ENCODE measurements at places on chromosomes 1 and 21. TPM values are rescaled to one million over a fixed set of nuclear protein-coding genes. Genes with fewer than 3 reads are reported as not detected.

Gene AKR7A3
- under 0.01 TPM for total RNA-seq

Gene POFUT2
- 18.8 TPM for total RNA-seq

Gene SPRR2D
- total RNA-seq: not detected

Gene OR2T29
- not detected for total RNA-seq

Gene MARK1
- not detected for total RNA-seq

Gene CLEC20A
- total RNA-seq: not detected

Gene PUM1
- 71.9 TPM for total RNA-seq

Gene KCNE1
- total RNA-seq: 0.90 TPM

Gene KCND3
- under 0.01 TPM for total RNA-seq

Gene AJAP1
- total RNA-seq: under 0.01 TPM

Gene BPNT1
- 31.9 TPM for total RNA-seq

Gene C1orf94
- total RNA-seq: not detected

Gene DEPDC1
- total RNA-seq: 14.7 TPM

Gene CYYR1
- not detected for total RNA-seq

Gene KRTAP10-5
- total RNA-seq: not detected

Gene HAO2
- total RNA-seq: not detected

Gene S100B
- not detected for total RNA-seq

Gene KRTAP11-1
- not detected for total RNA-seq

Gene DPYD
- 47.3 TPM for total RNA-seq

Gene VASH2
- total RNA-seq: 0.90 TPM

Gene STUM
- total RNA-seq: not detected

Gene MED8
- total RNA-seq: 120 TPM

Gene DENND1B
- 26.1 TPM for total RNA-seq

Gene ANXA9
- 0.36 TPM for total RNA-seq

Gene SPATA17
- 0.18 TPM for total RNA-seq

Gene MFAP2
- total RNA-seq: 2.5 TPM

Gene TPTE
- total RNA-seq: not detected

Gene AVPR1B
- total RNA-seq: not detected

Gene CCDC190
- total RNA-seq: 0.28 TPM

Gene RASSF5
- 0.18 TPM for total RNA-seq

Gene LCE1F
- not detected for total RNA-seq

Gene ST6GALNAC5
- total RNA-seq: 3.4 TPM

Measured in IMR-90 (cell line).